CD4-positive, alpha-beta T cell treated with Interleukin-1 beta for 1 hour (primary cell): ENCODE measurements at places on chromosomes 5 and 9.
A peak's percentile ranks its signal among the peaks of the same experiment; 100 is the strongest.

- no peak for DNase-seq
Observed at GRCh38 chr5:148682058-148683026, 28.0 kb upstream of the HTR4 start.

DNA sequence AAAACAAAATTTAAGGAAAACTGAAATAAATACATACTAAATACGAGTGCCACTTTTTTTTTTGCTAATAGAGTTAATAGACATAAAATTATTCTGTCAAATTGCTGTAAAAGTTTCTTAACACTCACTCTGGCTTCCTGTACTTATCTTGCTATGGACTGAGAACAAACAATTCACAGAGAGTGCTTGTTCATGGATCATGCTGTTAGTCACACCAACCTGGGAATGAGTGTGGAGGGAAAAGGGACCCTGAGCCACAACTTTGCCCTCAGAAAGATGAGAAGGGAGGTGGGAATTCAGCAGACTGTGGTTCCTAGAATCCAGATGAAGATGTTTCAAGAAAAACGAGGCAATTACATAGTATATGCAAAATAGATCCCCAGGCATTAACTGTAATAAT is 246.9 kb downstream of the FBXL7 start:
- DNase-seq: no peak

DNA sequence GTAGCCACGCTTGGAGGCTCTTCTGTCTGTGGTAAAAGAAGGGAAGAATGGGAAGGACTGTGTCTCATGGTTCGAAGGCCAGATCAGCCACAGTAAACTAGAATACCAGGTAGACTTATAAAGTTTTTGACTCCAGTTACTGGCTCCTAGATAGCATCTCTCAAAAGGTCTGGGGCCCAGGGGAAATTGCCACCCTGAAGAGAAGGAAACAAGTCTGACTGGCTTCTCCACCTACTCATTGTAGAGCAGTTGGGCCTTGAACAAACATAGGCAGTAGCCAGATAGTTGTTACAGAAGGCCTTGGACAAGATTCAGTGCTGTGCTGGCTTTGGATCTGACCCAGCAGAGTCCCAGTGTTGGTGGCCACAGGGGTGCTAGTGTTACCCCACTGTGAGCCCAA is 890.4 kb downstream of the EFNA5 start:
- DNase-seq: no peak

DNA sequence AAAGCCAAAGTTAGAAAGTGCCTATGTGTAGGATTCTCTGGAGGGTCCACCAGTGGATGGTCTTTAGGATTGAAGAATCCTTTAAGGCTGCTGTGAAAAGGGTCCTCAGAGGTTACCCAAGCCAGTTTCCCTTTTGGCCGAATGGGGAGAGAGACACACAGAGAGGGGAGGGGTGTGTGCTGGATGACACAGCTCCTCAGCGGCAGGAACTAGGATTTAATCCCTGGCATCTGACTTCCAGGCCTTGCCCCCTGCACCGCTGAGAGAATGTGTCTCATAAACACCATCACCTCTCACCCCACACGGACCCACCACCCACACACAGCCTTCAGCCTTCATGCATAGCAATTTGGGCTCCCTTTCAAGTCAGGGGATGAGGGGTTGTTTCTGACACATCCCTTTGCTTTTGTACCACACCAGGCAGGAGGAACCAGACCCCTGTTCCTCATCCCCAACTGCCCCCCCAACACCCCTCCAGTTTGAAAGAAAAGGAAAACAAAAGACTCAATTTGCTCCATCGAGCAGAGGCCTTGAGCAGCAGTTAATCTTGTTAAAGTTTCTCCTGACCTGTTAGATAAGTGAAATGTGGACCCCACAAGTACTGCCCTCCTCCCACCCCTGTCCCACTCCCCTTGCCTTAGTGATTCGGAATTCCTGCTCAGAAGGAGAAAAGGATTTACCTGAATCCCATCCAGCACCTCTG is 4.0 kb downstream of the PAPPA start:
- DNase-seq: no peak

- DNase-seq: no peak
Observed at GRCh38 chr5:435961-436640, 6.9 kb upstream of the EXOC3 start.

- no peak for DNase-seq
Observed at GRCh38 chr9:133525677-133526076, 918 bp upstream of the MYMK start.

- DNase-seq: no peak
Observed at GRCh38 chr9:81394881-81395675, 294.3 kb downstream of the TLE1 start.

DNA sequence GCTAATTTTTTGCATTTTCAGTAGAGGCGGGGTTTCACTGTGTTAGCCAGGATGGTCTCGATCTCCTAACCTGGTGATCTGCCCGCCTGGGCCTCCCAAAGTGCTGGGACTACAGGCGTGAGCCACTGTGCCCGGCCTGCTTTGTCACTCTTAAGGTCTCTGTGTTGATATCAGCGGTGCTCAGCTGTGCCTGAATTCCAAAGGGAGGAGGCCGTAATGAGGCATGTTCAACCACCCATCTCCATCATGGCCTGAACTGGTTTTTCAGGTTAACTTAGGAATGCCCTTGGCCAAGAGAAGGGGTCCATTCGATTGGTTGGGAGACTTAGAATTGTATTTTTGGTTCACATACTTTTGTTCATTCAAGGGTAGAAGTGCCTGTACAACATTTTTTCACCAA is 22.0 kb downstream of the HSD17B3 start:
- DNase-seq: no peak

- DNase-seq: peak; percentile 39
Observed at GRCh38 chr5:150209099-150209635, 19.3 kb downstream of the SLC6A7 start.

GRCh38 chr5:175597718-175598117 is 60.2 kb upstream of the HRH2 start:
- DNase-seq: no peak

- DNase-seq: no peak
Observed at GRCh38 chr5:126106029-126106428, 317.2 kb upstream of the GRAMD2B start.

DNA sequence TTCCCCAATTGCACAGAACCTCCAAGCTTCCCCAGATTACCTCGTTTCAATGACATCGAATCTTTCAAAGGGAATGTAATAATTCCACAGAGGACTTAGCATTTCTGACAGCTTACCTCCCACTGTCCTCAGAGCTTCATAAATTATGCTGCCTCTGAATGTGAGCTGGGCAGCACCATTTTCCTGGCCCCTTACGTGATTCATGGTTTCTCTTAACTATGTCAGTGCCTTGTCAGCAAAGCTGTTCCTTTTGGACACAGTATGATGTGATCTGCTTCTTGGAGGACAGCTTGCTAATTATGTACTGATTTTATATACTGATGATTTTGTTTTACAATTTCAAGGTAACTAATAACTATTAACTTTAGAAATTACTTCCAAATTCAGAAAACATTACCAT is 27.7 kb upstream of the SSBP2 start:
- DNase-seq: no peak
